ENCODE measurements at places on chromosomes 7 and 10.

GRCh38 chr7:16062269-16062668, 359.1 kb downstream of the CRPPA start:
- peak; percentile 73 for DNase-seq

DNA sequence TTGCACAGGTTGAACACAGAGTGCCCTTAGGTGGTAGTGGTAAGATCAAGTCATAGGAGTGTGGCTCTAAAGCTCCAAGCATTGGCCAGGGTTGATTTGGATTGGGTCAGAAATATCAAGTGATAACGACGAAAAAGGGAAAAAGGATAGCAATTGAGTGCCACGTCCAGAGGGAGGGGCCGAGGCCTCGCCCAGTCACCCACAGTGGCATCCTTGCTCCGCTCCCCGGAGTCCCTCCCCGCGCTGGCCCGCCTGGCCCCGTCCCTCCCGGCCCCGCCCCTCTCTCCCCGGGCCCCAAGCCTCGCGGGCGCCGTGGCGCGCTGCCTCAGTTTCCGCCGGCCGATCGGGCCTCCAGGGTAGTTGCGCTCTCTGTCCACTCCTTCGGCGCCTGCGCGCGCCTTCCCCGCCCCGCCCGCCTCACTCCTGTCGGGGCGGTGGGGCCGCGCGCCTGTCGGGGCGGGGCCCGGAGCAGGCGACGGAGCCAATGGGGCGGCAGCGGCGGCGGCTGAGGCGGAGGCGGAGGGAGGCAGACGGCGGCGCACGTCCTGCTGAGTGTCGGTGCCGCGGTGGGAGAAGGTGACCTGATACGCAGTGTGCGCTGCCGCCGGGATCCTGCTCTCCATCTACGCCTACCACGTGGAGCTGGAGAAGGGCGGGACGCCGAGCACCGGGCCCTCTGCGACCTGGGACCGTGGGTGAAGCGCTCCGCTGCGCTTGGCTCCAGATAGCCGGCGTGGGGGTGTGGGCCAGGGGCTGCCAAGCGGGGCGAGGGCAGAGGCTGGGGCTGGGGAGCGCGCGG, 209.1 kb upstream of the ZNF722 start:
- no peak for DNase-seq

DNA sequence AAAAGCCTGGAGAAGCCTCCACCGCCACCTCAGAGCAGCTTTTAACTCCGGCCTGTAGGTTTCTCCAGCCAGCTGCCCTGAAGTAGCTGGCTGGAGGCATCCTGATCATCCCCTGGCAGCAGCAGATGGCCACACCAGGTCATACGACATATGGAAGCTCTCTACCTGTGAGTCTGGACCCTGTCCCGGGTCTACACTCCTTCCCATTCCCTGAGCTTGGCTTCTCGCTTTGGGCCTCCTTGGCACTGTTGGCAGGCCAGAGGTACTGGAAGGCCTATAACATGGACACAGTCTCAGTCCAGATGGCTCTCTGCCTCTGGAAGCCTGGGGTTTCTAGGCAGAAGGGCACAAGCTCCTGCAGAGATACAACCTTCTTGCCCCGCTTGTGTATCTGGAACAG, 43.5 kb upstream of the TRIM8 start:
- no peak for DNase-seq

DNA sequence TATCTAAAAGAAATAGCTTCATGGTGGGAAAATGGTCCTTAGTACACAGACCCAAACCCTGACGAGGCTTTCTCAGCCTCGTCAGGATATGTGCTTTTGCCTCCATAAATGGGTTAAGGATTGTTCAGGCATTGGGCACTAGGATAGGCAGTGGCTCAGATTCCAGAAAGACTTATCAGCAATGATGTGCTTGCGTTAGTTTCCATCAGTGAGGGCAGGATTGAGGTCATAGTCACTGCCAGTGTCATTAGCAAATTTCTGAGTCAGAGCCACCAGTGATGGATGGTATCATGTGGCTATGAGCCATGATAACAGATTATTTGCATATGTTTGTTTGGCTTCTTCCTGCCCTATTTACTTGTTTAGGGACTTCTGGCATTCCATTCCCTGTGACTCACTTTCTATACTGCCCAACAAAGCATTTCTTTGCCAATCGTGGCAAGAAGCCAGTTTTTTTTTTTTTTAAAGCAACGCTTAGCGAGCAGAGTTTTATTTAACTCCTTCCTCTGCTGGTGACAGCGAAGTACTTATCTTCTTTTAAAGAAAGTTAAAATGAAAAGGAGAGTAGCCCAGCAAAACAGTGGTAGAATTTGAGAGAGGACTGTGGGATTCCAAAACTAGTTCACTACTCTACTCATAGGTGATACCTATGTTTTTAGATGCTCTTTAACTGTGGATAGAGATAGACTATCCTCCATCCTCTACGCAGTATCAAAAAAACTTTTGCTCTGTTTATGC, 44.4 kb downstream of the MYPN start:
- peak; percentile 93 for DNase-seq

DNA sequence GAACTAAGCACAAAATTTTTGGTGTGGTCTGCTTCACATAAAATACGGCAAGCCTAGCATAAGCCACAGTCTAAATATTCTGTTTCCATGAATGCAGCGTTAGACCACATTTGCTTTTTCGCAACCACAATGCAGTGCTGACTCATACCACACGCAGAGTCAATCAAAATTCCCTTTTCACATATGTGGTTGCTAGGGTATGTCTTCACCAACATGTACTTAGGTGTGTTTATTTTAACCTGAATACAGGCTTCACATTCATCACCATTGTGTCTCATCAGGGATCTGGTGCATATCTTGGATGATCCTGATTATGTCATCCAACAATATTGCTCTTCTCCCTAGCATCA, 90.8 kb downstream of the CHN2 start:
- peak; percentile 96 for DNase-seq

DNA sequence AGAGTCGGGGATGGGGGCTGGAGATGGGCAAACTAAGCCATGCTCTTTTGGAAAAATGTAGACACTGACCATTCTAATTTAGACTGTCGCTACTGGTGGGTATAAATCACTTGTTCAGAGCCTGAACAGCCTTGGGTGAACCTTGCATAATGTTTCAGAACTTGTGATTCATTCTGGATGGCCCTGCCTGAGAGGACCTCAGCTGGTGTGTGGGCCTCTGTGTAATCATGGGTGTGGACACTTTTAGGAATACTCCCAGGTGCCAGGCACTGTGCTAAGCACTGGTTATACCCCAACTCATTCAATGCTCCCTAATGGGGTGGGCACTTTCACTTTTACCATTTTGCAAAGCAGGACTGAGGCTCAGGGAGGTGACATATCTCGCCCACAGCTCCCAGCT, 26.8 kb upstream of the TM9SF3 start:
- no peak for DNase-seq

DNA sequence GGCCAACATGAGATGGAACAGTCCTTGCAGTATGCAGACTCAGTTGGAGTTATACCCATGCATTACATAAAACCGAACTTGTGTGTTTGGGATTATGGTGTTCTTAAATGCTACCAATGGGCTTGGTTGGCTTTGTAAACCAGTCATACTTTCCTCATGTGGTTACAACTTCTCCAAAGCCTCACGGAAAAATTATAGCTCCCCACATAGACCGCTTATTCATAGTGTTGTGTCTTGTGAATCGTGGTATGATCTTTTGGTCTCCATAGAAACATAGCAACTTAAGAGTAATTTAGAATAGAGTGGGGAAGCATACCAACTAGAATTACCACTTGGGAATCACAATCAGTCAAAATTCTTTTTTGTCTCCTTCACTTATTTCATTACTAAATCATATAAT, 112.3 kb upstream of the FZD1 start:
- DNase-seq, result no peak

DNA sequence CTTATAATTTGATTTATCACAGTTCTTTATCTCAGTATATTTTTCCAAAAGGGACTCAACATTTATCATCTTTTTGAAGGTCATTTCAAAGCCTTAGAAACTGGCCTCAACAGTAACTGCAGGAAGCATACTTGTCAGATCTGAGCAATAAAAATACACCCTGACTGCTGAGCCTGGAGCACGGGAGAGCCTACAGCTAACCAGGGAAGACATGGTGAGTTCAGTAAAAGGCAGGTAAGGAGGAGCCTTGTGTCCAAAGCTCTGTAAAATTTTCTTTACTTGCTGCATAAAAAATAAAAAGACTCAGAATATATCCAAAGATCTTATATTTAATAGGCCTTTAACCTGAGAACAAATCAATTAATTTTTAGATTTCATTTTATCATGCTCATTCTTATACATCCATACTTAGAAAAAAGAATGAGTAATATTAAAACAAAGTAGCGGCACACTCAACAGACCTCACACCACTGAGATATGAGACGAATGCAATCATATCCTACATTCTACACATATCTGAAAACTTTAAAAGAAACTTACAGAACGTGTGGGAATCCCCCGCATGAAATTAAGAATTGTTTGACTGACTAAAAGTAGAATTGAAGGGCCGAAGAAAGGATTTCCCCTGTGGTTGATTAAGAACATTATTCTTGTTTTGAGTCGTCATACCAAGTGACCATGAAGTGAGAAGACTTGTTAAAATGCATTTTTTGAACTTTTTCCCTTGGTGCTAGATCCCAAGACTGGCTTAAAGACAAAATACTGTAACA, 296.4 kb upstream of the MKLN1 start:
- DNase-seq, result no peak

DNA sequence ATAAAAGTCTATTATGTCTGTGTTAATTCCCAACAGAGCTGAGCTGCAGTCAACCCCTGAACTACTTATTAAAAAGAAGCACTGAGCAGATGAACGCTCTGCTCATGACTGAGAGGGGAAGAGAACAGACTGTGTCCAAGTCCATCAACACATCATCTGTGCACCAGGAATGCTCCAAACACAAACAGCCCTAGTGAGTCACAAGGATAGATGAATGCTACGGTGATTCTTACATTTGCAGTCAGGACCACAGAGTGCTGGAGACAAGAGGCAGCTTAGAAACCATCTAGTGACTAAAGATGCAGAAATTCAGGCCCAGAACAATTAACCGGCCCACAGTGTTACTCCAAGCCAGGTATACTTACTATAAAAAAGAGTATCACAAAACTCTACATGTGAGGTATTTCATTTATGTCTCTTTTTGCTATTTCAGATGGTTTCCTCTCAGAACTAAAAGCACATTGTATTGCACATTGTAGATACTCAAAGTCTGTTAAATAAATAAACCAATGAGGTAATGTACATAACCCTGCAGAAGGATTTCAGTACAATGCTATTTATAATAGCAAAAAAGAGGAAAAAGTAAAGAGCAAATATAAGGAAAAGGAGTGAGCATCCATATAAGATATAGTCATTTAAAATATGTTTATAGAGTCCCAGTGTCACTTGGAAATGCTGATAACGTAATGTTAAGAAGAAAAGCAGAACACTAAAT, 159.2 kb downstream of the KCNMA1 start:
- peak; percentile 83 for DNase-seq

GRCh38 chr7:108541478-108541877, 15.5 kb upstream of the PNPLA8 start:
- DNase-seq, result no peak

- no peak for DNase-seq
Observed at GRCh38 chr10:90028312-90028711, 326.9 kb downstream of the KIF20B start.

GRCh38 chr7:90629297-90629918, 33.3 kb downstream of the CDK14 start:
- DNase-seq, result peak; percentile 61

GRCh38 chr7:158314394-158314793, 273.2 kb downstream of the PTPRN2 start:
- no peak for DNase-seq

DNA sequence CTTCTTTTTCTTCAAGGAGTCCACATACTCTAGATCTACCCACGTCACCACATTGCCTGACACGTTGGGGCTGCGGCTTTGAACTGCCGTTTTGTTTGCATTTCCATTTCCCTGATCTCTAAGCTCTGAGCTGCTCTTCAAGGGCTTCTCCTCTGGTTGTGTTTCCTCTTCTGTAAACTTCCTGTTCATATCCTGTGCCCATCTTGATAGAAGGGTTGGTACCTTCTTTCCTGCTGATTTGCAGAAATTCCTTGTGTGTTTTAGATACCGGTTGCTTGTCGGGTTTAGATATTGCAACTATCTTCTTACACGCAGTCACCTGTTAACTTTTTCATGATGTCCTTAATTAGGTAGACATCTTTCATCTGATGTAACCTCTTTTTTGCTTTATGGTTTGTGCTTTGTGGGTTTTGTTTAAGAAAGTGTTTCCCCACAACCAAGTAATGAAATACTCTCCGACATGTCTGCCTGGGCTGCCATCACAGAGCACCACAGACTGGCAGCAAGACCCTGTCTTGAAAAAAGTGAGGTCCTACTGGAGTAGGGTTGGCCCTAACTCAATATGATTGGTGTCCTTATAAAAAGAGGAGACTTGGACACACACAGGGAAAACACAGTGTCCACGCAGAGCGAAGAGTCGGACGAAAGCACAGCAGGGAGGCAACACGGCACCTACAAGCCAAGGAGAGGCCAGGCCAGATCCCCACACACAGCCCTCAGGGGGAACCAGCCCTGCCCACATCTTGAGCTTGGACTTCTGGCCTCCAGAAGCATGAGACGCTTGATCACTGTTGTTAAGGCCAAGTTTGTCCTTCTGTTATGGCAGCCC, 99.1 kb upstream of the PDGFA start:
- no peak for DNase-seq

DNA sequence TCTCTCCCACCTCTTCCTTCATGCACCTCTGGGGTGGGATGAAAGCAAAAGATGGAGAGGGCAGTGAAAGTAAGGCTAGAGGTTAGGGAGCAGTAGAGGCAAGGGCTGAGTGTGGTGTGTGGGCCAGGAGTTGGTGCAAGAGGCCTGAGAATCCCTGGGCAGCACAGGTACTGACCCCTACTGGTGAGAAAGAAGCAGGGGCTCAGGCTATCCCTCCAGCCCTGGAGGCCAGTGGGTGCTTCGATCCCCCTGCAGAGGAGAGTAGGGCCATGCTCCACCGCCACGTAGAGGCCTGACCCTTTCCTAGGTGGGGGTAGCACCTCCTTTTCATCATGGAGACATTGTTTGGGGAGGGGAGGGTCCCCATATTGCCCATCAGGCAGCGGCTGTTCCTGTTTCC, 9.8 kb downstream of the CDHR1 start:
- DNase-seq, result no peak

DNA sequence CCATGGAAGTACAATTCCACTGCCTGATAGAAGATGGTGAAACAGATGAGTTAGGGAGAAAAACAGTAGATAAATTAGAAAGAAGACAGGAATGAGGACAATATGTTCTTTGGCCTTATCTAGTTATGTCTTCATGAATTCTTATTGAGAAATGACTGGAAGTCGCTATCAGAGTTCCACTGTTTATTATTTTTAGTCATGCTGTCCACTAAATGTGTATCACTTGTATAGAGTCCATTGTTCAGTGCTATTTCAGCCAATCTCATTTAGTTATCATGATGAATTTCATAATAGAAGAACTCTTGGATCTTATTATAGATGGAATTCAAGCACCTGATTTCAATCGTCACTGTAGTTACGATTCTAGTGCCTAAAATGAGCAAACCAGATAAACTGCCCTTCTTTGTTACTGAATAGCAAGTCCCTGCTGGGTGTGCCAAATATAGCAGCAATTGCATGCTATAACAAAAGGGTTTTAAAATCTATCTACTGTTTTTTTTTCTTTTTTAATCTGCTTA, 177.7 kb upstream of the COL1A2 start:
- DNase-seq, result peak; percentile 34
